ENCODE measurements at places on chromosomes 3 and 15.

- DNase-seq, result no peak
These were observed 31.1 kb downstream of the SLC28A1 start for GRCh38 chr15:84915606-84915958.

DNA sequence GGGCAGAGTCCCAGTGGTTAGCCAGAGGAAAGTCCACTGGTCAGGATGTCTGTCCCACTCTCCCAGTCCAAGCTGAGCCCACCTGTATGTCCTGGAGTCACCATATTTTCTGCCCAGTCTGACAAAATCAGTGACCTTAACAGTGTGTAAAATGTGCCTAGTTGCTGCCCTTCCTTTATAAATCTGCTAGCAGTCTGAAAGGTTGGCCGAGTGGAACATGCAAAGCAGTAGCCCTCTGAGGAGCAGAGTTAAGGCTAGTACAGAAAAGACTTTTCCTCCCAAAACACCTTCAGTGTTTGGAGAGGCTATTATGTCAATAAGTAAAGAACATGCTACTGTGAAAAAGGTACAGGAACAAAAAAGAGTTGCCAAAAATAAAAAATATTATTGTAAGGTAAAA lies 15.3 kb downstream of the TTC21A start:
- no peak for DNase-seq

GRCh38 chr3:155585384-155585783 lies 159.5 kb downstream of the PLCH1 start:
- no peak for DNase-seq

- DNase-seq, result no peak
These were observed 24.8 kb upstream of the MBNL1 start for GRCh38 chr3:152243721-152244516.

- no peak for DNase-seq
These were observed 164.8 kb upstream of the CDIN1 start for GRCh38 chr15:36414670-36415069.

DNA sequence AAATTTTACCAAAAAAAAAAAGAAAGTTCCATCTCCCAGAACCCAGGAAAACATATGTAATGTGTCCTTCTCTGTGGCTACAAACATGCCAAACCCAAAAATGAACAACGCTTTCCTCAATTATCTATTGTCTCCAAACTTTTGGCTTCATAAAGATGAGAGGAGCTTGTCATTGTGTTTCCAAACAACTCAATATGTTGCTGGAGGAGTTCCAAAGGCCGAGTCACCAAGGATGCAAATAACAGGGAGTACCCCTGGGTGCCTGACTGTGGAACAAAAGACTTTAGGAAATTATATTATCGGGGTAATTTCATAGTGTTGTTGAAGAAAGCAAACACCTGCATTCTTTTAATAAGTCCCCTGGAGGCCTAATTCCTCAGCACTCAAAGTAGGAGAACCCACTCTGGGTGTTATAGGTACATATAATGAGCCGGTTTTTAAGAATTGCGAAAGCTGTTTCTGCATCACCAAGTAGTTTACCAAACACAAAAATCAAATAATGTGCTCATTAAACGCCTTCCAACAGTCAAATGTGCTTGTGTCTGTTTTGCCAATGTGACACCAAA lies 206.3 kb upstream of the PRICKLE2 start:
- no peak for DNase-seq

DNA sequence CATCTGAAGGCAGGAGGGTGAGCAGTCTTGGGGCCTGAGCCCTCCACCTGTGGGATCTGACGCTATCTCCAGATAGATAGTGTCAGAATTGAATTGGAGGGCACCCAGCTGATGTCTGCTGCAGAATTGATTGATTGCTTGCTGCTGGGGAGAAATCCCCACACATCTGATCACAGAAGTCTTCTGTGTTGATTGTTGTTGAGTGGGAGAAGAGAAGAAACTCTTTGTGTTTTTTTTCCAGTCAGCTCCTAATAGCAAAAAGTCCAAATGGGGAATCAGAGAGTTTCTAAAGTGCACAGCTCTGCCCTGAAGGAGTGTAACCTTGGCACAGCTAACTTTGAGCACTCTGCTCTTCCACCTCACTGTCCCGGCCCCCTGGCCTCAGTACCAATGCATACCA lies 66.1 kb downstream of the RAB11A start:
- DNase-seq, result no peak

DNA sequence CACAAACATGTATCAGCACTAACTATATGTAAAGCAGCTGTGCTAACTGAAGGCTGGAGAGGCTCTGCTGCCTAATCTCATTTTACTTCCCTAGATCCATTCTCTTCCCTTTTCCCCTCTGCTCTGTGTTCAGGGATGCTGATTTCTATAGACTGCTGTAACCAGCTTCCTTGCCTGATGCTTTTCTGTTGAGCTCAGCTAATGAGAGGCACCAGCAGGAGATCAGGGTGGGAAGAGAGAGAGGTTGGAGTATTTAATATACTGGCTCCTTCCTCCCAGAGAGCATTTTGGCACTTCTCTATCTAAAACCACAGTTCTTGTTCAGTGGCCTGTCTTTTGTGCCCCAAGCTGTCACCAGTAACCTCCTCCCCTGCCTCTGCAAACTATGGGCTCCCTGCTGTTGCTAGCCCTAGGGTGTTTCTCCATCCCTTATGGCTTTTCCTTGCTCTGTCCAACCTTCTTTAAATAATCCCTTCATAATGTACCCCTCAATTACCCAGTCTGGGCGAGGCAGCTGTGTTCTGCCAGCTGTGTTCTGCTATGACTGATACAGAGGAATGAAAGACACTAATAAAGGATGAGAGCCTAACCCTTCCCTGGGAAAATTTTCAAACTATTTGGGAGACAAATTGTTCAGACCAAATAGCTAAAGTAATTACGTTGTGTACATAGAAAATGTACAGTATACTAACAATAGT lies 69.5 kb downstream of the CADPS start:
- DNase-seq, result no peak

DNA sequence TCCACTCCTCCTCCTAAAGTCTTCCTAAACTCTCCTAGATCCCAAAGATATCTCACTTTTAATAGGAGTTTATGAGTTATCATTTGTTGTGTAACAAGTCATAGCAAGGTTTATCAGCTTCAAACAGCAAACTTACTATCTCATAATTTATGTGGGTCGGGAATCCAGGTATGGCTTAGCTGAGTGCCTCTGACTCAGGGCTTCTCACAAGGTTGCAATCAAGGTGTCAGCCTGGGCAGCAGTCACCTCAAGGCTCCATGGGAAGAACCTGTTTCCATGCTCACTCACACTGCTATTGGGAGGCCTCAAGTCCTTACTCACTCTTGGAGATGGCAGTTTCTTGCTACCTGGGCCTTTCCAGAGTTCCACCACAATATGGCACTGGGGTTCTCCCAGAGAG lies 889.8 kb downstream of the MCTP2 start:
- DNase-seq, result no peak

- DNase-seq, result no peak
These were observed 147.7 kb upstream of the ICE2 start for GRCh38 chr15:60626669-60627068.

GRCh38 chr15:68678746-68679145 lies 100.0 kb downstream of the CORO2B start:
- DNase-seq, result no peak

- no peak for DNase-seq
These were observed 83.3 kb upstream of the SNRK start for GRCh38 chr3:43203022-43203421.

Data from stimulated activated CD8-positive, alpha-beta memory T cell treated with anti-CD3 and anti-CD28 coated beads, Interleukin-2, amount 100 ng/mL, for 48 hours (primary cell).